ENCODE measurements at places on chromosomes 1 and 21.
A peak's percentile ranks its signal among the peaks of the same experiment; 100 is the strongest.

GRCh38 chr21:45996311-45997204, 15.0 kb downstream of the COL6A1 start:
- DNase-seq, result no peak

GRCh38 chr1:185238447-185238846, 78.6 kb downstream of the IVNS1ABP start:
- DNase-seq, result no peak

GRCh38 chr1:116390195-116390594, 17.2 kb downstream of the ATP1A1 start:
- no peak for DNase-seq

DNA sequence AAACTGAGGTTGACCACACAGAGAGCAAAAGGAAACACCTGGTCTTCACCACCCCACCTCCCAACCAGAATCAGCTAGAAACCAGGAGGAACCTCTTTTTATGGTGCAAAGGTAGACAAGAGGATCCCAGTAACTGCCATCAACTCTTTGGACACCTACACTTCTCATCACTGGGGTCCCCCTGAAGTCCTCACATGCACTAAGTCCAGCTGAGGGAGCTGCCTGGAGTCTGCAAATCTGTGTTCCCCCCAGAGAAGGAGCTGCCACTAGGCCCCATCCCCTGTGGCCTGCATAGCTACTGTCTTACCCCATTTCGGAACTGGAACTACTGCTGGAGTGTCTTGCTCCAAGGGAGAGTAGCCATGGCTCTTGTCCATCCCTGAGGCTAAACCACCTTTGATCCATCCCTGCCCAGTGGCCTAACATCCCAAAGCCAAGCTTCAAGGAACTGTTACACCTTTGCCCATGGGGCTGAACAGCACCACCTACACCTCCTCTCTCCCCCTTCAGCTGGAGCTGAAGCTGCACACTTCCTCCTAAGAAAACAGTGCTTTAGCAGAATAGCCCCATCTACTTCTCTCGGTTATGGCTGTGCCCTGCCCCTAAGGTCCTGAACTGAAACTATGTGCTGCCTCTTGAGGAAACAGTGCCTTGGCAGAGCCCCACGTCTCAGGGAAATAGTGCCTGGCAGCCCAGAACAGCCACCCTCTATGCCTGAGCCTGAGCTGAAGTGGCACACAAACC, 85.4 kb upstream of the CD53 start:
- DNase-seq, result no peak

GRCh38 chr1:9075022-9075421, 5.6 kb upstream of the SLC2A5 start:
- no peak for DNase-seq

- no peak for DNase-seq
Measured at GRCh38 chr1:118291661-118292060, 106.6 kb upstream of the SPAG17 start.

DNA sequence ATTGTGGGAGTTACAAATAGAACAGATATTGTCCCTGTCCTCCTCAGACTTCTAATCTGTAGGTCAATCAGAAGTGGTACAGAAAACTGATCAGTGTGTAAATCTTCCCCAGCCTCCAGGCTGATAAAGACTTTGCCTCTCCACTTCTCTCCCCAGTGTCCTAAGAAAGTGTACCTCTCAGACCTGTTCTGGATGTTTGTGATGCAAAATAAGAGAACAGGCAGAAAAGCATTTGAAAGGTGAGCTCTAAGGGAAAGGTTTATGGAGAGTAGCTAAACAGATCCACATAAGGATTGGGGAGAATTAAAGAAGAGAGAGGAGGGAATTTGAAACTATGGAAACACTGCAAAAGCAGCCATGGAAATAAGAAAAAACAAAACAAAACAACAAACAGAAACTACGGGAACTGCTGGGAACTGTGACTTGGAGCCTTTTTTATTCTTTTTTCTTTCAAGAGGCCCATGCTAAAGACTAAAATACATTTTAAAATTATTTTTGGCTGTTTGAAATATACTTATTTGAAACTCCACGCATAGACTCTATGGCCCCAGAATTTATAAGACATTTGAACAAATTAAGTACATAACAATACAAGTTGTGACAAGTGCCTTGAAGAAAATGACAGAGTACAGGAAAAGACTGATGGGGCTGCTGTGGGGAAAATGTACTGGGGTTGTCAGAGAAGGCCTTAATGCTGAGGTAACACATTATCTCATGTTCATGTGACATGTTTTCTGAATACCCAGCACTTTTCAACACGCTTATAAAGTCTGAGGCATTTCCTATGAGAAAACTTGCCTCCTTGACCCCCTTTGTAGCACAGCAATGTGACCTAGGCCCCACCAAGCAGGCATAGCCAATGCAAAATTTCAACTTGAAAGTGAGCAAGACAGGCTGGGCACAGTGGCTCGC, 51.2 kb downstream of the TRAF5 start:
- no peak for DNase-seq

DNA sequence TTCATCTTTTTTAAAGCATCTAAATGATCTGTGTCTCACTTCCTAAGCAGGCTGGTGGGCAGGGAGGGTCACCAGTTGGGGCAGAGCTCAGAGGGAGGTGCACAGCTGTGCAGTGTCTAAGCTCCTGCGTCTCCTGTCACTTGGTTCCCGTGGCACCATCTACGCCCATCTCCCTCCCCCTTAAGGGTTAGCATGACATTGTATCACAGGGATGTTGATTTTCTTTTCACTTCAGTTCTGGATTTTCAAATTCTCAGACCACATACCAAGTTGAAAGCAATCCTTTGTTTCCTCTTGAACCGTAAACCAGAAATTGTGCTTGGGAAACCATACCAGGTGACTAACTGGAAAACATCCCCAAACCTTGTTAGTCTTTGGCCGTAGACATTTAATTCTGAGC, 187.0 kb downstream of the KIF26B start:
- DNase-seq, result no peak

DNA sequence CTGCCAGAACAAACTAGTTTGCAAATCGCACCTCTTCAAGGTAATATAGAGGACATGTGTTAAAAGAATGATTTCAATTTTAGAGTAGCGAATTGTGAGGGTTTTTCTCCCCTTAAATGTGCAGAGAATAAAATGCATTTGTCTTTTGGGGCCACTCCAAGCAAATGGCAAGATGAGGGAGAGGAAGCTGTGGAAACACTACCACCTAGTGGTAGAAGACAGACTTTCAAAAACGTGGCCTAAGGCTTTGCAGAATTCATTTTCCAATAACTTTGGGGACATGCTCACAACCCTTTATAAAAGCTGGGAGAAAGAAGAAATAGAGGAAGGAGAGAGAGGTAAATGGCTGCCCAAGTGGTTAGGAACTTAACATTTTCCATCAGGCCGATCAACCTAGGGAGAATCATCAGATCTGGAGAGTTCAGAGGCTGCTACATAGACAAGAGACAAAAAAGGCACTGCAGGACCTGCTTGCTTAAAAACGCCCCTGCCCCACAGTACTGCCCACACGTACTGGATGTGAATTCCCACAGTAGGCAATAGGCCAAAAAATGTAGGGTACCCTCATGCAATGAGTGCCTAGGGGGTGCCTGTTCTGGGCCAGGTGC, 15.7 kb upstream of the RCAN1 start:
- peak; percentile 51 for DNase-seq

- no peak for DNase-seq
Measured at GRCh38 chr1:59743324-59744091, 71.2 kb upstream of the HOOK1 start.

DNA sequence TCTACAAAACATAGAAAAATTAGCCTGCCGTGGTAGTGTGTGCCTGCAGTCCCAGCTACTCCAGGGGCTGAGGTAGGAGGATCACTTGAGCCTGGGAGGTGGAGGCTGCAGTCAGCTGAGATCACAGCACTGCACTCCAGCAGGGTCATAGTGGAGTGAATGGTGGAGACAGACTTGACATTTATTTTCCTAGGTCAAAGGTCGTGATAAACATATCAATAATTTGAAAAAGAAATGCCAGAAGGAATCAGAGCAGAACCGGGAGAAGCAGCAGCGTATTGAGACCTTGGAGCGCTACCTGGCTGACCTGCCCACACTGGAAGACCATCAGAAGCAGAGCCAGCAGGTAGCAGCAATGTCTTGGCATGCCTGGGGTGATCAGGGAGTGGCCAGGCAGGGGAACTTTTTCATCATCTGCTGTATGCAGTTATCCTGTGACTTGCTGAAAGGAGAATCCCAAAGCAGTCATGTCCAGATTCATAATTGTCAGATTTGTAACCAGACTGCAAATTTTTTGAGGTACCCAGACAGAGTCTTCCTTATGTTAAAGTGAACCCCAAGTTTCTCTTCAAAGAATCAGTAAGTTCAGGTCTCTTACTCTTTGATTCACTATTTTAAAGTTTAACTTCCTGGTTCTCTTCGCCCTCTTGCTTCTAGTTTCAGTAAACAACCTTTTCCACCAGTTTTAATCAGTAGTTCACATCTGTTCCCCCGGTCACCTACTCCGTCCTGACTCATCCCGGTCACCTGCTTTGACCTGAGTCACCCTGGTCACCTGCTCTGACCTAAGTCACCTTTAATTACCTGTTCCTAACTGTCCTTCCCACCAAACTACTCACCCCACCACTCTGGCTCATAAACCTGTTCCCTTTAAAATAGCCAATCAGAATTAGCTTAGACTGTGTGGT, 11.3 kb upstream of the SH3BGRL3 start:
- DNase-seq, result no peak

DNA sequence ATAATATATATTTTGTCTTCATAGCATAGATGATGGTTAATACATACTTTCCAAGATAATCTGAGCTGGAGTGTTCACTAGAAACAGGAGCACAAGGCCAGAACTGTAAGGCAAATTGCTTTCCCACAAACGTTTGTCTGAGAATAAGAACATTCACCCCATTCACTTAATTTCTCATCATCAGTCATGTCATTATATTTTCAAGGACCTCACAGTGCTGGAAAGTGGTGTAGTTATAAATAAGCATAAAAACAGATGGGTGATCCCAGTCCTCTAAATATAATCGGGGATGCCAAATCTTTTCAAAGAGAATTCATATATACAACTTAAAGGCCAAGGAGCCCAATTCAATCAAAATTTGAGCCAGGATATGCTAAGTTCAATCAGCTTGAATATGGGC, 8.4 kb downstream of the PRRX1 start:
- DNase-seq, result no peak

DNA sequence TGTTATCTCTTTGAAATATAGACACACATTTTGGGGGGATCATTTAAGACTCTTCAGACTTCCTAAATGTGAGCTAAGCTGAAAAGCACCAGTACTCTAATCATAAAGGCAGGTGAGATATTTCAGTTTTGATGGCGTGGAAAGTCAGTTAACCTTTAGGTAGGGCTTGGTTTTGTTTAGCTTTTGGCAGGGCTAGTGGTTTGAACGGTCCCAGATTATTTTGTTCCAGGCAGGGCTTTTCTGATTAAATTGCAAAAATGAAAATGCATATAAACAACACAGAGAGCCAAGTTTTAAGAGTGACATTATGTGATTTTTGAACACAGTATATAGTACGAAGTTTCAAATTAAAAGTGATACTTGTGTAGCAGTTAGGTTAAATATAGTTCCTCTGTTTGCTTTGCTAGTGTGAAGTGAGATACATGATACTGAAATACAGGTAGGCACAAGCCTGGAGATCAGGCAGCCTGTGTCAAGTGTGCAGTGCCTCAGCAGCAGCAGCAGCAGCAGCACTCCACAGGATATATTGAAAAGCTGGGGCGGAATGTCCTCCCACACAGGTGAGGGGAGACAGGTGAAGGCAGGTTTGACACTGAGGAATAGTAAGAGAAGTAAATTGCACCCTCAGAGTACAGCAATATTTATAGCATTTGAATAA, 47.4 kb downstream of the CAMTA1 start:
- DNase-seq, result no peak

DNA sequence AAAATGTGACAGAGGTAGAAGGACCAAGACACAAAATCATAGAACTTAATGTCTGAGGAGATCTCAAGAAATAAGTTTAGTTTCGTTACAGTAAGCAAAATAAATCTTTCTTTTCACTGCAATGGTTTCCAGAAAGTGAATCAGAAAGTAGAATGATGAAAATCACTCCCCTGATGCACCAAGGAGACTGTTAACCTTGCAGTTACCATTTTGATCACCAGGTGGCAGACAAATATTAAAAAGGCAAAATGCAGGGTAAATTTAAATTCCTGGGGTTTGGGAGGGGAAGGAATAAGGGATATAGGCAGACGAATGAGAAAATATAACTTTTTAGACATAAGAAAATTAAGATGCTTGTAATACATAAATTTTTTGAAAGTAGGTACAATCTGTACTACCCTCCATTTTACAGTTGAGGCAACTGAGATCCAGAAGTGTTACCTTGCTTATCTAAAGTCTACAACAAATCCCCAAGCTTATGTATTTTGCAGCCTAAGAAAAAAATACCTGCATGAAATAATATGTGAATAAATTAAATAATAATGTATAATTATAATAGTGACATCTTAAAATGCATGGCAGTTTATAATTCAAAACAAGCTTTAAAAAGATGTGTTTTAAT, 253.2 kb downstream of the CRB1 start:
- peak; percentile 5 for DNase-seq

- DNase-seq, result no peak
Measured at GRCh38 chr1:15151377-15151806, 2.2 kb upstream of the TMEM51 start.

DNA sequence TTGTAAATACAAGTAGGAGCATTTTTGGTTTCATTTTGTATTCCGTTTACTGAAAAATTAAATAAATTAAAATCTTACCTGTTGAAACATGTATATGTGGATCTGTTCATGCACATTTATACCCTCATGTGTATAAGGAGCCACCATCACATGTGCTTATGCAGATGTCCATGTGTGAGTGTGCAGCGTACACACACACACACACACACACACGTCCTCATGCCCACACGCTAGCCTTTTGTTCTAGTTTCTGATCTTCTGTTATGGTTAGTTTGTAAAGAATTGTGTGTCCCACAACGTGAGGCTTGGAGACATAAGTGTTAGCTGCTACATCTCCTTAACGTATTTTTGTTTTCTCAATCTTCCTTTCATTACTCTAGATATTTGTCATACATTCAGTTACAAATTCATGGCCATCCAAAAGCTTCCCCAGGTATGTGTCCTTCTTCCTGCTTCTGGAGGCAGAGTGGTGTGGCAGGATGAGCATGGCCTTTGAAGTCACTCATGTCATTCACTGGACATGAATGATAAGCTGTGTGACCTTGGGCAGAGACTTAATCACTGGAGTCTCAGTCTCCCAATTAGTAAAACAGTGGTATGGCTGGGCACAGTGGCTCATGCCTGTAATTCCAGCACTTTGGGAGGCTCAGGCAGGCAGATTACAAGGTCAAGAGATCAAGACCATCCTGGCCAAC, 54.6 kb downstream of the TENT5C start:
- DNase-seq, result no peak

GRCh38 chr1:6922096-6922931, 137.1 kb downstream of the CAMTA1 start:
- no peak for DNase-seq

GRCh38 chr1:205325334-205325884, 3.9 kb upstream of the NUAK2 start:
- peak; percentile 45 for DNase-seq

GRCh38 chr1:17189632-17189990, 15.3 kb upstream of the PADI1 start:
- DNase-seq, result no peak

DNA sequence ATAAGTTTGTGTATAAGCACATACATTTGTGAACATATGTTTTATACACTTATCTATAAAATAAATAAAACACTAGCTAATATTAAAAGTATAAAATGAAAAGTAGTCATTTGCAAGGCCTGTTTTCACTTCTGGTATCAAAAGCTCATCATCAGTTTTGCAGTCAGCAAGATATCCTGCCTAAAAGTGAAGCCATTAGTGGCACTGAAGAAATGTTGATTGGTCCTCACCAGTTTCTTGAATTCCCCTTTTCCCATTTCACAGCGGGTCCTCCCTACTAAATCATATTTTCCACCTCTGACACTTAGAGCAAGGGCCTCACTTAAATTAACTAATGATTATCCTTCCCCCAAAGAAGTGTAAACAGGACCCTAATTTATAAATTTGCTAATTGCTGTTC, 6.7 kb downstream of the TBX15 start:
- no peak for DNase-seq
